ENCODE measurements at places on chromosomes 12 and 14. TPM values are rescaled to one million over a fixed set of nuclear protein-coding genes. Genes with fewer than 3 reads are reported as not detected.

POTEG gene
- total RNA-seq, result not detected

GRCh38 chr12:97595936-97596335, 133.3 kb downstream of the RMST start:
- no peak for DNase-seq

PTPRR gene
- not detected for total RNA-seq

SYT1 gene
- not detected for total RNA-seq

DNA sequence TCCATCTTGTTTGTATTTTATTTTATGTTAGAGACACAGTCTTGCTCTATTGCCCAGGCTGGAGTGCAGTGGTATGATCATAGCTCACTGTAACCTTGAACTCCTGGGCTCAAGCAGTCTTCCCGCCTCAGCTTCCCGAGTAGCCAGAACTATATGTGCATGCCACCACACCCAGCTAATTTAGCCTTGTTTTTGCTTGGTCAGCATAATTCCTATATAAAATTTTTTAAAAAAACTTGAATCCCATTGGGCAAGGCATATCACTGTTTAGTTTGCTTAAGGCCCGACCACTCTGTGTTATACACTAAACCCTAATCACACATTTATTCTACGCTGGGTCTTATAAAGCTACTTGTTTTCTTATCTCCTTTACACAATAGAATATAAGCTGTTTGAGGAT, 266.4 kb downstream of the AKAP6 start:
- DNase-seq, result no peak

CFAP251 gene
- 1.1 TPM for total RNA-seq

GRCh38 chr12:55979069-55979468, 5.2 kb downstream of the RAB5B start:
- DNase-seq, result no peak

DNA sequence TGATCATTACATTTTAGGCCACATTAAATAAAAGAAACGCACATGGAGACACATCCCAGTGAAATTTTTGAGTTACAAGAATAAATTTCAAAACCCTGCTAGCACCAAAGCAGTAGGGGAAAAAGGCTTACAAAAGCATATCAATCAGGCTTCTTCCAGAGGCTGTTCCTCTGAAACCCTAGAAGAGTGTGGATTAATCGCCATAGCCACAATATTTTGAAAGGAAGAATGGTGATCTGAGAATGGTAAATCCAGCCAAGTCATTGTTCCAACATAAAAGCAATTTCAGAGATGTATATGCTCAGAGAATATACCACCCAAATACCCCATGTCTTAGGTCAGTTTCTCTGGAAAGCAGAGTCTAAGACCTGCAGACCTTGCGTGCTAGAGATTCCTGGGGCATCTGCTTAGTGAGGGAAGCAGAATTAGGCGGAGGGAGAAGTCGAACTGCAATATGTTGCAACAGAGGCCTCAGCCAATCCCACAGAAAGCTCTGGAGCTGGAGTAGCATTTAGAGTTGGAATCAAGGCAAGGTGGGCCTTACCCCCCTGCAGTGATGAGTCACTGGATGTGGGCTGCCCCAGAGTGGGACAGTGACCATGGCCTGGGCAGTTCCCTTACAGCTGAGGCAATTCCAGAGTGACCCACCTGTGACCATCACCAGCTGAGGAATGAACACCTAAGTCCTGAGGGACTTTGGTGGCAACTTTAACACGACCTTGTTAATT, 125.2 kb downstream of the NTF3 start:
- no peak for DNase-seq

DNA sequence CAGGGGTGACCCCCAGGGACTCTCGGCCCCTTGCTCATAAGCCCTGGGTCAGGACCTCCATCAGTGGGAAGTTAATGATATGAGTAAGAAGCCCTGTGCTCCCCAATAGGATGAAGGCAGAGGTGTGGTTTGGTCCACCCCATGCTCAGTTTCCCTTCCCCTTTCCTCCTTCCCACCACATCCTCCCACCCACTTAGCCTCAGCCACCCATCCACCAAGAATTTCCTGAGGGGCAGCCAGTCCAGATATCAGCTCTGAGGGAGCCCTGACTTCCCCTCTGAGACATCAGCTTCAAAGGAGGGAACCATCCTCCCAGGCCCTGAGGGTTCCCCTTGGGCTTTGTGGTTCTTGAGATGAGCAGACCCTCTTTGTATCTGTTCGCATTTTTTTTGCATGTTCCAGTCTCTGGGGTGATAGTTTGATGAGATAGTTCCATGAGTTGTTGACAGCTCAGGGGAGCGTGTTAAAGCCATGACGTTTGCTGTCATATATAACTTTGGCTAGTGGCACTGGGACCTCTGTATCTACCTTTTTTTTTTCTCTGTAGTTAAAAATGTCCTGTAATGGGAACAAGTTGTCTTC, 71.2 kb downstream of the LGMN start:
- DNase-seq, result no peak

- no peak for DNase-seq
These were observed 255.8 kb downstream of the TMTC2 start for GRCh38 chr12:82942521-82942920.

GRCh38 chr12:11545484-11546330, 103.8 kb upstream of the ETV6 start:
- peak; percentile 19 for DNase-seq

DNA sequence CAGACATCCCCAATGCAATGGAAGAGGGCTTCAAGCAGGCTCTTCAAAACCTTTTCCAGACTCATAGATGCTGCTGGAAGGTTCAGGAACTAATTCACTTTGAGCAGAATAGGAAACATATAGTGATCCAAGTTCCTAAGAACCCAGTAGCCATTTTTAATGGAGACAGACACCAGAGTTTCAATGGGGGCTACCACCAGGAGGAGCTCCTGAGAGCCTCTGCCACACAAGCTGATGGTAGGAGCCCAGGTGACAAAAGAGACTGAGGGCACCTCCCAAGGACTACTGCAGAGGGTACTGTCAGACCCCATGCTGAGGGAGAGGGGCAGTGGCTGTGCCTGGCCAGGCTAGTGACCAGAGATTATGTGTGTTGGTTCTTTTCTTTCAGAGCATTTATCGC, 45.9 kb downstream of the IFNG start:
- DNase-seq, result no peak

GRCh38 chr14:91805659-91806058, 61.7 kb downstream of the TC2N start:
- no peak for DNase-seq

- DNase-seq, result no peak
These were observed 65.8 kb downstream of the RESF1 start for GRCh38 chr12:32024884-32025592.

RND1 gene
- 8.2 TPM for total RNA-seq

DNA sequence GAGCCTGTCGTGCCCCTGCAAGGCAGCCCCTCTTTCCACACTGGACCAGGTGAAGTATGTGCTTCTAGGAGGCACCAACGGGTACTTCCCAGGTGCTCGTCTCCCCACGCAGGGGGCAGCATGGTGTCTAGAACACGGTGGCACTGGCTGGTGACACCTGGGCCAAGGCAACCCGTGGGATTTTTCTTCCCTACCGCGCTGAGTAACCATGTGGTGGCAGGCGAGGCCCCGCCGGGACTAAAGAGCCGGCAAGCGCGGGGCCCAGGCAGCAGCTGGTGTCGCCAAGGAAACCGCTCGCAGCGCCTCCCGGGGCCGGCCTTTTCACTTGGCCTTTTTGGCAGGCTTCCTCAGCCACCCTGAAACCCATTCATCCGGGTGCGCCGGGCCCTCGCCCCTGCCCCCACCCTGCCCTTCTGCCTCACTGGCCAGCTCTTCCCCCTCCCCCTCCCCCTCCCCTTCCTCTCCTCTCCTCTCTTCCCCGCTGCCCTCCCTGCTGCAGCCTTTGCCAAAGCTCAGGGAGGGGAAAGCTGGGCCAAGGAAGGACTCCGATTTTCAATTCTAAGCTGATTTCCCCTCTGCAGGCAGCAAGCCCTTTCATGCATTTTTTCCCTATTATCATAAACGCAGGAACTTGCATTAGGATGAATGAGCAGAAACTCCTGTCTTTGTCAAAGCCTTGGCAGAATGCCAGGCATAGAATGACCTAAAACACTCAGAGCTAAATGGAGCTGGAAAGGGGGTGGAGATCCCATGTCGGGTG, 81.2 kb downstream of the IRF2BPL start:
- peak; percentile 65 for DNase-seq

PMEL gene
- total RNA-seq, result 0.63 TPM

- DNase-seq, result no peak
These were observed 418.2 kb downstream of the BCAT1 start for GRCh38 chr12:24530689-24531088.

SELPLG gene
- total RNA-seq, result 91.3 TPM

DNA sequence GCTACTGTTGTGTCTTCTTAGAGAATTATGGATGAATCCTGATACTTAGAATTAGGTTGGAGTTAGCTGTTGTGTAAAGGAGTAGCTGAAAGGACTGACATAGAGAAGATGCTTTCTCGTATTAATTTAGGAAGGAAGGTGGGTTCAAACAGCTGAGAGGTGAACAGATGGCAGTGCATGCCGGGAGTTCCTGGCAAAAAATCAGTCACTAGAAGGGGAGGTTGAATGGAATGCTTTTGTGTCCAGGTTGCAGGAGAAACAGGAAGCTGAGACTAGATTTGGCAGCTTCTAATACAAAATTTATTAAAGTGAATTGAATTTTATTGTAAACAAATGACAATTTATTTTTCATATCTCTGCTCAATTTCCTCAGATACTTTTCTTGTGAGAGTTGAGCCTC, 70.8 kb downstream of the BTG1 start:
- DNase-seq, result no peak

GRCh38 chr14:58712357-58712756, 74.6 kb downstream of the DACT1 start:
- no peak for DNase-seq

KRT79 gene
- total RNA-seq, result not detected

ARMH4 gene
- not detected for total RNA-seq

GRCh38 chr14:84390010-84390409, 1139.9 kb upstream of the FLRT2 start:
- DNase-seq, result no peak

GRCh38 chr14:22563987-22564386, 25.0 kb downstream of the DAD1 start:
- no peak for DNase-seq

DPPA3 gene
- total RNA-seq, result not detected

ALDH1L2 gene
- not detected for total RNA-seq

LPAR5 gene
- total RNA-seq, result 2.9 TPM

DNA sequence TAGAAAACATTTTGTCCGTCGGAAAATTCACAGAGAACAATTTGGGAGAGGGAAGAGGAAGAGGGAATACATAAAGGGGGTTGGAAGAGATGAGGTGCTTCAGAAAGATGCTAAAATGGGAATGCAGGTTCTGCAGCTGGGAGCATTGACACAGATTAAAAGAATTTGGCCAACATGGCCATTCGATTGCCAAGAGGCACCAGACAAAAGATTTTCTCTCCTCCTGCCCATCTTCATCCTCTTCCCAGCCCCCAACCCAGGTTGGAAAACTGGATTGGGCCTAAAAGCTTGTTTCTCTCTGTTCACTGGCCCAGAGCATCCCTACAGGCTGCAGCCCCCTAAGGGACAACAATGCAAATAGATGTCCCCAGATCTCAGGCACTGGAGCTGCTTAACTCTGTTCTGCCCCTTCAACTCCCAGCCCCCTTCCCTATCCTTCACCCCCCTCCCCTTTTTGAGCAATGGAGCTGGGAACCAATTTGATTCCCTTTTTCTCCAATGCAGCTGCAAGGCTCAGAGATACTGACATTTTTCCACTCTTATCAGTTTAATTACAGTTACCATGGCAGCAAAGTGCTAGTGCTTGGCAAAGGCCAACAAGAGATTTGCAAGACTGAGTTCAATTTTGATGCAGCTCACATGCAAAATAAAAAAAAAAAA, 1.9 kb downstream of the LMO3 start:
- no peak for DNase-seq
